ENCODE measurements at places on chromosomes 5 and 9.

- no peak for DNase-seq
Observed at GRCh38 chr9:83432104-83432627, 106.0 kb downstream of the FRMD3 start.

GRCh38 chr5:1167728-1168709 lies 33.4 kb upstream of the SLC6A19 start:
- DNase-seq = peak; percentile 50

GRCh38 chr5:73966451-73966850 lies 340.5 kb downstream of the ARHGEF28 start:
- no peak for DNase-seq

DNA sequence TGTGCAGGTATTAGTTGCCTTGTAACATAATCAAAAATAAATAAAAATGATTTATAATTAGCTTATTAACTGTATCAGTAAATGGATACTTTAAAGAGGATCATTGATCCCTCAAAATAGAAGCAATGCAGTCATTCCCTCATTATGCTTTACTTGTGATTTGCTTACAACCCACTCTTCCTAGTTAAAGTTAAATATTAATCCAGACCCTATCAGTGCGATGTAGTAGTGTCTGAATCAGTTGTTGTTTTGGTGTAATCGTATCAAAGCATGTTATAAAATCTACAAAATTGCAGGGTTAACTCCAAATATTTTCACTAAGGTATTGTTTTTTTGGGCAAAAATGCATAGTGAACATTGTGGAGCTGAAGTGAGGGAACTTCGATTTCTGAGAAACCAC lies 17.6 kb downstream of the TENT4A start:
- DNase-seq = no peak

DNA sequence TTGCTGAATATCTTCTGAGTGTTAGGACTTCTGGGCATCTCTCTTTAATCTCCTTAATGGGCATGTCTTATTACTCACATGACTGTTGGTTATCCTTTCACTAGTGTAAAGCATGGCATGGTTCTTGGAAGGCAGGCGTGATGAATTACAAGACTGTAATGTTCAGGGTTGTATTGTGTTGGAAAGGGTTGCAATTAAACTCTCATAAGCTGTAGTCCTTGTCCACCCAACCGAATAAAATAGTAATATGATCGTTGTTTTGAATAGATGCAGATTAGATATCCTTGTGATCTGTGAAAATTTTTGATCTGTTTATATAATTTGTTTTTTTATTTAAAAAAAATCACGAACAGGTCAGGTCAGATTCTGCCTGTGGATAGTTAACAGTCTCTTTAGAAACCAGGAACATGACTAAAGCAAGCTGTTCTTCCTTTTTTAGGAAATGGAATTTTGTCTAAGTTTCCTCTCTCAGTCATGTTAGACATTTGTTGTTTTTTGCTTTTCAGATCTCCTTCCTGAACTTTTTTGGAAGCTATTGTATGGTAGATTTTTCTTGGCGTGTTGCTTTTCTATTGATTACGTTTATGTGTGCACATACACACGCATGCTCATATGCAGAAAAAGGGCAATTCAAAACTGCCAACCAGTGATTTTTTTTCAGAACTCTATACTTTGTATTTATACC lies 121.8 kb downstream of the ARHGEF28 start:
- DNase-seq = no peak

DNA sequence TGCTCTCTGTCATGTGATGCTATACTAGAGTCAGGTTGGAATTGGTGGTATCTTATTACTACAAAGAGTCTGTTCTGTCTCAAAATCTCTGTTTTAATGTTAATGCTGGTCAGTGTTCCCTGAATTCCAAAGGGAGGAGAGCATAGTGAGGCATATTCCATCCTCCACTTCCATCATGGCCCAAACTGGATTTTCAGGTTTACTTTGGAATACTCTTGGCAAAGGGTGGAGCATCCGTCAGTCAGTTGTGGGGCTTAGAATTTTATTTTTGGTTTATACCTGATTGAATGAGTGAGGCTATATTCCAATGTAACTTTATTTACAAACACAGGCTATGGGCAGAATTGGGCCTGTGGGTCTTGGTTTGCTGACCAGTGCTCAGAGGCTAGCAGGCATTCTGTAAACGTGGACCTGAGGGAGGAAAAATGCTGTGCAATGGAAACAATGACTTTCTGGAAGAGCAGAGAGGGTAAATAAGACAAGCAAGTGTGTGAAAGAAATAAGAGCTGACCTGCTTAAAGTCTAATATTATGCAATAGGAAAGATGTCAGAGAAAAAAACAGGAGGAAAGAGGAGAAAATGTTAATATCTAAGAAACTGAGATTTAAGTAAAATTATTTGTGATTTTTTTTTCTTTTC lies 106.2 kb upstream of the CLINT1 start:
- DNase-seq = no peak

DNA sequence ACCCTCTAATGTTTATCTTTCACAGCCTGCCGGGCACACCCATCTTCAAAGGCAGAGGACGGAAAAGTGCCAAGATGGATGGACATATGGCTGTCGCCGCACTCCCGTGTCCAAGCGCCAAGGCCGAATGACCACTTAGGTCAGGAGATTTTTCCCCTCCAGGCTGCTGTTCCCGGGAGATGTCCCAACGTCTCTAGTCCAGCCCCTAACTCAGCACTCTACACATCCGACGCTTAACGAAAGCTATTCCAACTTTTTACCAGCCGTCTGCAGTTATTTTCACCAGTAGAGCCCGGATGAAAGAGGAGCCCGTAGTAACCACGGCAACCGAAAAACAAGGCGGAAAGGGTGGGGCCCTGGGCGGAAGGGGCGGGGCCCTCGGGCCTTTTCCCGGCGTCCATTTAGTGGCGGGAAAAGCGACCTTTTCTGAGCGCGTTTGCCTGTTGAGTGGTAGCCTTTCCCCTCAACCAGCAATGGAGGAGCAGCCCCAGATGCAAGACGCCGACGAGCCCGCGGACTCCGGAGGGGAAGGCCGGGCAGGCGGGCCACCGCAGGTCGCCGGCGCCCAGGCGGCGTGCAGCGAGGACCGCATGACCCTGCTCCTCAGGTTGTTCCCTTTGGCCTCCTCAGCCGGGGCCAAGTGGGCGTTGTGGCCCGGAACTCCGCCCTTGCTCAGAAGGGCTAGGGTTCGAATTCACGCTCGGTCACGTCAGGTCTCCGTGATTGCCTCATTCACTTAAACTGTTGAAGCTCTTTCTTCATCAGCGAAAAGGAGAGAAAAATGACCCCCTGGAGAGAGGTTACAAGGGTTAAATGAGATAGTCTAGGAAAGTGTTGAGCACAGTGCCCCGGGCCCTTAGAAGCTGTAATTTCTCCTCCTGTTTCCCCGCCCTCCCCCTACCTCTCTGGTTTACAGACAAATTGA lies at the start of gene CENPH:
TSS of gene CENPH (plus strand) at position 422 of the 925 bp plus-strand sequence. CDS start at position 474, 52 bp downstream.
- peak; percentile 82 for DNase-seq

- DNase-seq = no peak
Observed at GRCh38 chr5:90134892-90135291, 274.7 kb downstream of the CETN3 start.

GRCh38 chr9:135342206-135343130 lies 137.1 kb upstream of the PPP1R26 start:
- DNase-seq = no peak

DNA sequence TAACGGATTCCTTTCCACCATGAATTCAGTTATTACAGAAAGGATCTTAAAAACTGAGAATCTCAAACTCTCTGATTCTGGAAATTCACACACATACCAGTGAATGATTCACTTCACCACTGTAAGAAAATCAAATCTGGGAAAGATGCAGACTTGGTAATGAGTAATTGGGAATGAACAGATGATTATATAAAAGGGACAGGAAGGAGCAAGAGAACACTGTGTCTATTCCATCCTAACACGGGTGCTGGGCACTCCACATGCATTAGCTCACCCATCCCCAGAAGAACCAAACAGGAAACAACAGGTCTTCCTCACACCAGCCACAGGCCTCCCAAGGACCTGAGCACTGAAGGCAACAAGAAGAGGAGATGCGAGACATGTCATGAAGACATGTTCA lies 74.8 kb upstream of the ZNF622 start:
- no peak for DNase-seq

DNA sequence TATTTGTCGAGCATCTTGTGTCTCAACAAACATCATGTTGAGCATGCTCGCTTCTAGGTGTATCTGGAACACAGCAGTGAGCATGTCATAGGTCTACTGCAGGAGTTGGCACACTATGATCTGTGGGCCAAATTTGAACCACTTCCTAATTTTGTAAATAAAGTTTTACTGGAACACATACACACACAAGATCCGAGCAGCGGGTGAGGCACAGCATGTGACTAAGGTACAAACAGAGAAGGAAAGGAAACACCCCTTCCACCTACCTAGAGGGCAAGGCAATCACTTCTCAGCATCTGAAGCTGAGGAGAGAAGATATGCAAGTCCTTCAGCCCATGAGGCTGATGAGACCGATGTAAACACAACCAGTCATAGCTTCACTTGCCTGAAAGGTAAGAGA lies 200.4 kb downstream of the MED10 start:
- no peak for DNase-seq

- no peak for DNase-seq
Observed at GRCh38 chr5:90994796-90995195, 388.3 kb downstream of the ARRDC3 start.

DNA sequence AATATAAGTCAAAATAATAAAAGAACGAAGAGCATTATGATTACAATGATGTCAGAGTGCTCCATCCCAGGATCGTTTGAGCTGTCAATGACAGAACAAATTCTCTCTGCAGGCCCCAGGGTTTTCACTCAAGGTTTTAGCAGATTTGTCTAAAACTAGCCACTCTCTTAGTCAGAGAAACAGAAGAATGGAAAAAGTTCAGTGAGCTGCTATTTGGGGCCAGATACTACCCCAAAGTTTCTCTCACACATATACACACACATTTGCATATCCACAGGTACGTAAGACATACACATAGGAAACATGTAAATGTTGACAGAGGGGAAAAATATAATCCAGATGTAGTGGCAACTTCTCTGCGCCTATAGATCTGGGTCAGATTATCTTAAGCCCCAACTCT lies 76.3 kb upstream of the SEMA6A start:
- DNase-seq = no peak

GRCh38 chr9:37574241-37574721 lies 1.9 kb downstream of the FBXO10 start:
- DNase-seq = no peak

- DNase-seq = no peak
Observed at GRCh38 chr5:87850843-87851242, 417.8 kb downstream of the TMEM161B start.

GRCh38 chr5:41182666-41183065 lies 30.7 kb downstream of the C6 start:
- DNase-seq = no peak

DNA sequence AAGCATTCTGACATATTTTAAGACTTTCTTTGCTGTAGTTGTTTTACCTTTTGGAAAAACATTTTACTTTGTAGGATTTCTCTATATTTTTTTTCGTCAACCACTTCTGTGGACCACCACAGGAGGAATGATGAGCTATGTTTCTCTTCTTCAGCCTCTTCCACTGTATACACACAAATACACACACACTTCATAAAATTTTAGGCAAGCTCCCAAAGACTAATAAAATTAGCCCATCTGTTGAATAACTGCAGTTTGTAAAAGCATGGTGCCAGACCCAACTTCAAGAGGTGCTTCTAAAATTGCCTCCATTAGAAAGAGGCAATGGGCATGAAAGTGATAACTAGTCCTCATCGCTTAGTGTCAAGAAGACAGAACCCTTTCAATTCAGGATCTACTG lies 4.1 kb upstream of the CEP120 start:
- no peak for DNase-seq

DNA sequence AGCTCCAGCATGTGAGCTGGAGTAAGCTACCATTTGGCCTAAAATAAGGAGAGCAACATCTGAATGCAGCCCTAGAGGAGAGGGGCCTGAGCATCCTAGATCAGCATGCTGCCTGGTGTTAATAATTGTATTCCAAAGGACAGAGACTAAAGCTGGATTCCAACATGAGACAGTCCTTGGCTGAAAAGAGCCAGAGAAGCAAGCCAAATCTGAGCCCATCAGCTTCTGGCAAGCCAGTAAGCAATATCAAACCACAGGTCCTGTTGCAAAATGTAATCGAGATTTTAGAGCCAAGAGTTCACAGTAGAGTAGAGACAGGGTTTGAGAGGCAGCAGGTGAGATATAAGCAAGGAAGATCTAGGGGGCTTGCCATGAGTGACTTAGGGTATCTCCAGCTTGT lies 42.3 kb upstream of the DMAC1 start:
- DNase-seq = no peak

DNA sequence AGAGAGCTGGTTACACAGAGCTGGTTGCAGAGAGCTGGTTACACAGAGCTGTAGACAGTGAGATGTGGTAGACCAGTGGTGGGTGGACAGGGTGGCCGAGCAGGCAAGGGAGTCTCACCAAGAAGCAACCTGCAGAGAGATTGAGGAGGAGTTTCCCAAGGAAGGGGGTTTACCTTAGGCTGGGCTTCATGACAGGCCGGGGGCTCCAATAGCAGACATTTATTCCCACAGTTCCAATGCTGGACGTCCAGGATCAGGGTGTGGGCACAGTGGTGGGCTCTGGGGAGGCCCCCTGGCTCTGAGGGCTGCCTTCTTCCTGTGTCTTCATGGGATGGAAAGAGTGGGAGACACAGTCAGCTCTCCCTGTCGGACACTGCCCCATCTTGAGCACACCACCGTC lies 386.9 kb upstream of the IRX4 start:
- no peak for DNase-seq

GRCh38 chr5:178695556-178695955 lies 34.9 kb downstream of the ZNF354A start:
- DNase-seq = no peak

GRCh38 chr9:35743452-35743851 lies 5.6 kb downstream of the GBA2 start:
- no peak for DNase-seq

GRCh38 chr5:5374009-5374715 lies 48.3 kb upstream of the ICE1 start:
- DNase-seq = no peak

DNA sequence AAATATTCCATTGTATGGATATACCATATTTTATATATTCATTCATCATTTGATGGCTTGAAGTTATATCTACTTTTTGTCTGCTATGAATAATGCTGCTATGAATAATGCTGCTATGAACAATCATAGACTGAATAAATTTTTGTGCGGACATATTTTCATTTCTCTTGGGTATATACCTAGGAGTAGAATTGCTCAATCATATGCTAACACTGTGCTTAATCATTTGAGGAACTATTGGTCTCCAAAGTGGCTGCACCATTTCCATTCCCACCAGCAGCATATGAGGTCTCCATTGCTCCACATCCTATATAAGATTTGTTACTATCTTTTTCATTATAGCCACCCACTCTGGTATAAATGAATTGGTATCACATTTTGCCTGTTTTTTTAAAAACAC lies 18.3 kb upstream of the TEK start:
- DNase-seq = no peak

- no peak for DNase-seq
Observed at GRCh38 chr5:73274121-73274520, 101.1 kb downstream of the TMEM174 start.

GRCh38 chr9:87792831-87793288 lies 66.9 kb downstream of the CTSL start:
- DNase-seq = peak; percentile 12

DNA sequence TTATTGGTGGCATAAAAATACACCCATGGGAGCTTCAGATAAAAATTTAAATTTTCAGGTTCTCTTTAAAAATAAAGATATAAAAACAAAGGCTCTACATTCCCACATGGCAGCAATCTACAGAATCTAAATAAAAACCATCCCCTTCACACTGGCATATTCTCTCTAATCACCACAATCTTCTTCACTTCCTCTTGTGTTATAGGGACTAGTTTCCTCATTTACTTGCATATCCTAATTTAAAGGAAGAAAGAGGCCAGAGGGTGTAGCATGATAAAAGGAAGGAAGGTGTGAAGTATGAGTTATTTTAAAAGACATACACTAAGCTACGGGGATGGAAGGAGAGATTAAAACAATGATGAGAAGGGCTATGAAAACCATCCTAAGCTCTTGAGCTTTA lies 390.5 kb downstream of the ZNF608 start:
- DNase-seq = no peak

All from stimulated activated CD4-positive, alpha-beta T cell treated with anti-CD3 and anti-CD28 coated beads, Interleukin-2, amount 100 ng/mL, for 4 hours (primary cell).